ENCODE measurements at places on chromosomes 1 and 21.
A peak's percentile ranks its signal among the peaks of the same experiment; 100 is the strongest.

DNA sequence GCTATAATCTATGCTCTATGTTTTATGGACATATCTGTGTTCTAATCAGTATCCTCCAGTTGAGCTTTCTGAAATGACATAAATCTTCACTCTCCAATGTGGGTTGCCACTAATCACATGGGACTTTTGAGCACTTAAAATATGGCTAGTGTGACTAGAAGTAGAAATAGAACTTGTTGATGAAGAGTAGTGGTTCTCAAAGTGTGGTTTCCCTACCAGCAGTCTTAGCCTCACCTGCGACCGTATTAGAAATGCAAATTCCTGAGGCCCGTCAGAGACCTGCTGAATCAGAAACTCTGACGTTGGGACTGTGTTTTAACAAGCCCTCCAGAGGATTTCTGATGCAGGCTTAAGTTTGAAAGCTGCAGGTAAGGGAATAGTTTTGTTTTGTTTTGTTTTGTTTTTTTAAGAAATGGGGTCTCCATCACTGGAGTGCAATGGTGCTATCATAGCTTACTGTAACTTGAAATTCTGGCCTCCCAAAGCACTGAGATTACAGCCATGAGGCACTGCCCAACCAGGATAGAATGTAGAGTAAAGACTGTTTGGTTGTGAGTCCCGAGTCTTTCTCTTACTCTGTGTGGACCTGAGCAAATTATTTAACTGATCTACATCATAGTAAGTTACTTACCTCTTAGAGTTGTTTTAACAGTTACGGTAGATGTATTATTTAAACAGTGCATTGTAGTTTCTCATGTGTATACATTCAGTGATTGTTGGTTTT, 21.7 kb downstream of the GLRX2 start:
- DNase-seq: no peak

DNA sequence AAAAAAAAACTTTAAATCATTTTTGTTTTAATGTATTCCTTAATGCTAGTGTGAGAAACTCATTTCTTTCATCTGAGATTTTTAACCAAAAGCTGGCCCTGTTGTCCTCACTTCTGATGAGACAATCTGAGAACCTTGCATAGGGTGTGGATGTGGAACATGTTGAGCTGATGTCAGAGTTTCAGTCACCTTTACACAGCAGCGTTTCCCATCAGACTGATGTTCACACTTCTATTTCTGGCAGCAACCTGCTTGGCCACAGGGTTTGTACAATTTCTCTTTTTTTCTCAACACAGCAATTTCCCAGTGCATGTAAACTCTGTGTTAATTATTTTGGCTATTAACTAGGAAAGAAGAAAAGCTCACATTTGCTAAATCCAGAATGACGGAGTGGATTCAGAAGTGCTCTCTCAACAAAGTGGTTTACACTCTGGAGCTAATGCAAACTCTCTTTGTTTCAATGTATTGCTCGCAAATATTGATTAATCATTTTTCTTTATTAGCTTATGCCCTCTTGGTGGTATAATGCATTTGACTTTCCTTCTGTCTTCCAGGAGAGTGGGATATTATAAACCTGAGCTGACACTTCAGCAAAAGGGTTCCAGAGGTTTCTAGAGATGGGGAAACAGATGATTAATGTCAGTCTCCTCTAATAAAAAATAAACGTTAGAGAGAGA, 70.5 kb upstream of the HSPA13 start:
- no peak for DNase-seq

- no peak for DNase-seq
Observed at GRCh38 chr1:172345077-172345476, 75.4 kb upstream of the C1orf105 start.

- DNase-seq: no peak
Observed at GRCh38 chr1:10292188-10292587, 81.8 kb downstream of the KIF1B start.

DNA sequence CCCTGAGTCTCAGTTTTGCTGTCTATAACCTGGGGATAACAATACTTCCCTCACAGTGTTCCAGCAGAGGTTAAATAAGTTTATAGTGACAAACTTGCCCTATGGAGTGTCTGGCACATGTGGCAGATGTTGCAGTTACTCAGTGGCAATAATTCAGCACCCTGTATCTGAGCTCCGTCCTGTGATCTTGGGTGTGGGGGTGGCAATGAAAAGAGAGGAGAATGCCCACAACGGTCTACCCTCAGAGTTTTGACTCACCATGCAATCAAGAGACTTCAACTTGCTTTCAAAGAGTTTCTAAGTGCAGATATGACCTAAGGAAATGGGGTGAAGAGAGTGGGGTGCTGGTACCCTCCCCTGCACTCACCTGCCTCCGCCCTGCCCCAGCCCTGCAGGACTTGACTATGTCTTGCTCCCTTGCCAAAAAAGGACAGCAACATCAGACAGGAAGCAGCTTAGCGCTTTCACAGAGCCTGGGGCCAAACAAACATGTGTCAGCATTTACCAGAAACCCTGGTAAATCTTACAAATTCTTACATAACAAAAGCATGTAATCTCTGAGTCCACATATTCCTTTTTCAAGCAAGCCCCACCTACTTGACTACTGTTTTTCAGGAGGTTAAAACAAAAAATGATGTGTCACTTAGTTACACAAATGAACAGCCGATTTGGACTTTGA, 185.1 kb upstream of the CAMK1G start:
- no peak for DNase-seq

GRCh38 chr21:32184485-32184884, 94.4 kb downstream of the MIS18A start:
- no peak for DNase-seq

GRCh38 chr1:65170511-65171142, 22.6 kb downstream of the AK4 start:
- no peak for DNase-seq

GRCh38 chr1:91732291-91733107, 153.5 kb downstream of the TGFBR3 start:
- no peak for DNase-seq

- DNase-seq: peak; percentile 80
Observed at GRCh38 chr1:3910857-3911845, 11.1 kb upstream of the C1orf174 start.

DNA sequence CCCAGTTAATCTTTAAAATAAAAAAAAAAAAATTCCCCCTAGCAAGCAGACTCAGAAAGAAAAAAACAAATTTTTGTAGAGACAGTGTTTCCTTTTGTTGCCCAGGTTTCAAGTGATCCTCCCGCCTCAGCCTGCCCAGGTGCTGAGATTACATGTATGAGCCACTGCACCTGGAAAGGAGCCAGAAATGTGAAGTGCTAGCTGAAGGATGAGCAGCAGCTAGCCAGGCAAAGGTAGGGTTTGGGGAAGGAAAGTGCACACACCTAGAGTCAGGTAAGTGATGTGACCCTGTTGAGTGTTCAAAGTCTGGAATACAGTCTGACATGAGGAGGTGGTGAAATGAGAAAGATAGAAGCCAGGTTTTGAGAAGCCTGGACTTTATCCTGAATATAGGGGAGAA, 1.7 kb downstream of the AKR1A1 start:
- no peak for DNase-seq

DNA sequence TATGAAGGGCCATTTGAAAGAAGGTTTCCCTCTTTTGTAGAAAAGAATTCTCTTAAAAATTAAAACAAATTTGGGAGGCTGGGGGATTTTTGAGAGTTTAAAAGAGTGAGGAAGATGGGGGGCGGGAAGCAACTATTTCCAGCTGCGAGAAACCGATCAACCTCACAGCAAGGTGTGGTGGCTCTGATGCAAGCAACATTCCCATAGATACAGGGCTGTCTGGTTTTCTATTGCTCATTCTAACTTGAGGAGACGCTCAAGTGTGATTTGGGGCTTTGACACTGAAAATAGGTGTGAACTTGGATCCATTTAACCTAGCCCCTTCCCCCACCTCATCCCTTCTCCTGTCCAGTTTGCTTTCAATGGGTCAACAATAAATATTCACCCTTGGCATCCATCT, 7.2 kb downstream of the RUNX1 start:
- DNase-seq: no peak

DNA sequence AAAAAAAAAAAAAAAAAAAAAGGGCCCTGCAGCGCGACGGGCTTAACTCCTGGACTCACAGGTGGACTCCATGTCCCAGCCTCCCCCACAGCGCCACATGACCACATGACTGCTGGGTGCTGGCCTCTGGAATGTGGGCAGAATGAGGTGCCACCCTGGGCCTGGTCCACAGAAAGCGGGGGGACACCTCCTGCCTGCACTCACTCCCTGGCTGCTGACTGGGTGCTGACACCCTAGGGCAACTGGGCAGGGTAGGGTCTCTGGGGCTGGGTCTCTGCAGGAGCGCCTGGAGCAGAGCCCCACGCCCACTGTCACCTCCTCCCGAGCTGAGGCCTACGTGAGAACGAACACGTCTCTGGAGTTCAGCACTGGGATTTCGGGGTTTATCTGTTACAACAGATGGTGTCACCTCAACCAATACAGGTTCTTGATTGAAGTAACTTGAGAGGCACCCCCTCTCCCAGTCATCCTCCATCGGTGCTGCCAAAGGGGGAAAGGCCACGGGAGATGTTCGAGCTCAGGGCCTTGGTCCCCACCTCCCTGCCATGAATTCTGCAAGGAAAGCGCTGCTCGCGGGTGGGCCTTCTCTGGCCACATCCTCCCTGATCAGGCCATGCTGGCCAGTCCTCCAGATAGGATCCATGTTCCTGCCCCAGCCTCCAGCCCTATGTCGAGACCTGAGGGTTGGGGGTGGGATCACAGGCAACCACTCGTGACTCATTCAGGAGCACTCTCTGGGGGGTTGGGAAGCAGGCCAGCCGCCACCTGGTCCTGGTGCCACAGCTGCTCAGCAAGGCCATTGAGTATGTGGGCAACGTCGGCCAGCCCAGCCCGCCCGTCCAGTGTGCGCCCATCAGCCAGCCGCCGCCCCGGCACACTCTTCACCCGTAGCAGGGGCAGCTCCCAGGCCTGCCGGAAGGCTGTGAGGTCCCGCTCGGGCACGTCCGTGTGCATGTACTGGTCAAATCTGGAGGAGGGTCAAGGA, 5.4 kb downstream of the CPLANE2 start:
- no peak for DNase-seq

GRCh38 chr1:63917571-63918417, 144.0 kb downstream of the ROR1 start:
- DNase-seq: no peak

DNA sequence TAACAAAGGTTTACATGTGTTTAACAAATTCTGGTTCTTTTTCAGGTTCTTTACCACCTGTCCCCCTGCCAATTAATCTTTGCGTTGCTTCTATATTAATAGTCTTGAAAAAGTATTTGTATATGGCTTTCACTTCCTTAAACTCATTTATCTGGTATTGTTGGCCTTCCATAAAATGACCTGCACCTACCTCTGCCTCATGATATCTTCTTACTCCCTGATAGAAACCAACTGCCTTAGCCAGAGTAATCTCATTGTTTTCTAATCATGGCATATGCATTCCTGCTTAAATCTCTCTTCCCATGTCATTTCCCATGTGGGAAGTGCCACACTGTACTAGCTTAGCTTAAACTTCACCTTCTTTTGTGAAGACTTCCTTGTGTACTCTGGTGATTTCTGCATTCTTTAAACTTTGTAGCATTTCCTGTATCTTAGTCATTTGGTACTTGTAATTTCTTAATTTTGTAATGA, 8.7 kb downstream of the SMG7 start:
- DNase-seq: no peak

DNA sequence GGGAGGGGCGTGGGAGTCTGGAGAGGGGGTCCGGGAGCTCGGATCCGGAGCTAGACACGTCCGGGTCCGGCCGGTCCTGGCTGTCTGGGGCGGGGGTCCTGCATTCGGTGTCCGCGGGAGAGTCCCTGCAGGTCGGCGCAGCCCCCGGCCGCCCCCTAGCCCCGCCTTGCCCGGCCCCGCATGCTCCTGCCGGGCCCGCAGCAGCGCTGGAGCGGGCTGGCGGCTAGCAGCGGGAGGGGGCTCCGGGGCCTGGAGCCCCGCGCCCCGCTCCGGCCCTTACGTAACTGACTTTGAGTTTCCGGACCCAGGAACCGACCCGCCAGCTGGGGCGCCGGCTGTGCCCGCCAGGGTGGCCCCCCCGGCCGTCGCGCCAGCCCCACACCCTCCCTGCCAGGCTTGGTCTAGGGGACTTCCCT, 26.9 kb upstream of the EPB41 start:
- peak; percentile 32 for DNase-seq

DNA sequence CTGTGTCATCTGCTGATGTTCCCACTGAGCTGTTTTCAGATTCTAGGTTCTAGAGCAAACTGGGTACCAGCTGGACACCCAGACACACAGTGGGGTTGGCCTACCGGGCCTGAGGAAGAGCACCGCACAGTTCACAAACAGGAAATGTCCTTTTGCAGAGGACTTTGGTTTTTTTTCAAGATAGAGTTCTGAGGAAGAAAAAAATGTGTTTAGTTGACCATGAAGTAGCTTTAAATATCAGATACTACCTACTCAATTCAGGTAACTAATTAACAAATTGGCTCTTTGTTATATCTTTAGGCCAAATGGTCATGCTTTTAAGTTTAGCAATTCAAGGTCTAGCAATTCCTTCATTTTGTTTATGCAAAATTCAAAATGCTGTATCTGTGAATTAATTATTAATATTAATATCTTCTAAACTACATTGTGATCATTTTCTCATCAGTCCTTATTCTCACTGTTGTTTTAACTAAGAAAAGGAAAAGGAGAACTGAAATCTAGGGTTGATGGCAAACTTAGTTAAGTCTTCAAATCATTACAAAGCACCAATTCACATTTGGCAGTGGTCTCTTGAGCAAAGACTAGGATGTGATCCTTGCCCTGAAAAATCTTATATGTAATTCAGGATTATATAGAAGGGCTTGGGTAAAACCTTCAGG, 17.2 kb upstream of the NCF2 start:
- DNase-seq: no peak

- no peak for DNase-seq
Observed at GRCh38 chr21:25744854-25745253, 10.1 kb downstream of the GABPA start.

GRCh38 chr1:42328916-42329496, 6.0 kb downstream of the FOXJ3 start:
- DNase-seq: no peak

DNA sequence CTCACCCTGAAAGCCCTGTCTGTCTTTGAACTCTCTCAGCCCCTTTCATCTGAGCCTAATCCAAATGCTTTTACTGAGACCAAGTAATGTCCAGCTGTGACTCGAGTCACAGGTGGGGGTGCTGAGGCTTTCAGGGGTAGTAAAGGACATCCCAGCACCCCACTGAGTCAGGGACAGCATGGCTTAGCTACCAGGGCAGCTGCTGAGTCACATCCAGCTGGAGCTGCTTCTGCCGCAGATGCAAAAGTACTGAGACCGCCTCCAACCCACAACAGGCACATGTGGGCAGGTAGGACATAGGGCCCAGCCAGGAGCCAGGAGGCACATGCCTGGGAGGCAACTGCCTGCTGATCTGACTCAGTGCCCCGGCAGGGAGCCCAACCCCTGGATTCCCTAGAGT, 6.7 kb upstream of the VSIG8 start:
- DNase-seq: no peak

DNA sequence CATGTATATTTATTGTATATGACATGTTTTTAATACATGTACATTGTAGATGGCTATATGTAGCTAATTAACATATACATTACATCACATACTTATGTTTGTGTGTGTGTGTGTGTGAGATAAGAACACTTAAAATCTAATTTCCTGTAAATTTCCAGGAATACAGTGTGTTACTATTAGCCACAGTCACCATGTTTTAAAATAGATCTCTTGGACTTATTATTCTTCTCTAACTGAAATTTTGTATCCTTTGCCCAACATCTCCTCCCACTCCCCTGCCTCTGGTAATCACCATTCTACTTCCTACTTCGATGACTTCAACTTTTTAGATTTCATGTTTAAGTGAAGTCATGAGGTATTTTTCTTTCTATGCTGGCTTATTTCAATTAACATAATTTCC, 64.8 kb downstream of the FCRL5 start:
- no peak for DNase-seq

- DNase-seq: peak; percentile 53
Observed at GRCh38 chr1:28580722-28581530, 11.1 kb upstream of the RAB42 start.
